A673 (cell line): ENCODE measurements at places on chromosomes 1 and 21.

DNA sequence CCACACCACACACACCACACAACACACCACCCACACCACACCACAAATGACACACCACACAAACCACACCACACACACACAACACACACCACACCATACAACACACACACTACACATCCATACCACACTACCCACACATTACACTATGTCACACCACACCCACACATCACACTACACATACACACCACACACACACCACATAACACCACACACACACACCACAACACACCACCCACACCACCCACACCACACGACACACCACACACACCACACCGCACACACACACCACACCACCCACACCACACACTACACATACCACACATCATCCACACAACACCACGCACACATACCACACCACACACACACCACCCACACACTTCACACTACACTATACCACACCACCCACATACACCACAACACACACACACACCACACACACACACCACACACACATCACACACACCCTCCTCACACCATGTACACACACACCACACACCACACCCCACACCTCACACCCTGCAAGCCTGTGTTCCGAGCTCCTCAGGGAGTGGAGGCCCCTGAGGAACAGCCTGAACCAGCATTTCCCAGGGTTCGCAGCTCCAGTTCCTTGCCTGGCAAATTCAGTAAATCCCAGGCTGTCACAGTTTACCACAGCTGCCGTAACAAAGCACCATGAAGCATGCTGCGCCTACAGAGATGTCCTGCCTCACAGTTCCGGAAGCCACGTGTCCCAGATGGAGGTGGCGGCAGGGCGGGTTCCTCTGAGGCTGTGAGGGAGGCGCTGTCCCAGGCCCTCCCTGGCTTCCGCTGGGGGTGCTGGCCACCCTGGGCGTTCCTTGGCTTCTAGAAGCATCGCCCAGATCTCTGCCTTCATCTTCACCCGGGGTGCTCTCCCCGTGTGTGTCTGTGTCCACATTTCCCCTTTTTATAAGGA lies 69.8 kb upstream of the ATP5PO start:
- no peak for DNase-seq

DNA sequence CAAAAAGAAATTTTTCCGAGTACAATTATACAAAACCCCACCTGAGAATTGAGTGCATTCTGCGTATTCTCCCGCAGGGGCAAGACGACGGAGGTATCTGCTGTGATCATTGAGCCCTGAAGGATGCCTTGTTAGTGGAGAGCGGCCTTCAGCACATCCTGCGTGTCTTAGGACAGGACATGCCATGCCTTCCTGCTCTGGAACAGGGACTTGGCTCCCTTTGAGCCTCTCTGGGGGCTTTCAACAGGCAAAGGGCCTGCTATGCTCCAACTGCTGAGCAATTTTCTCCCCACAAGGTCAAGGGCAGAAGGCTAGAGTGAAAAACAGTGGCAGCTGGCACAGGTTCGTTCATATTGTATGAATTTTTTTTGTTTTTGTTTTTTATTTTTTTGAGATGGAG lies 52.4 kb downstream of the TOR1AIP2 start:
- no peak for DNase-seq

DNA sequence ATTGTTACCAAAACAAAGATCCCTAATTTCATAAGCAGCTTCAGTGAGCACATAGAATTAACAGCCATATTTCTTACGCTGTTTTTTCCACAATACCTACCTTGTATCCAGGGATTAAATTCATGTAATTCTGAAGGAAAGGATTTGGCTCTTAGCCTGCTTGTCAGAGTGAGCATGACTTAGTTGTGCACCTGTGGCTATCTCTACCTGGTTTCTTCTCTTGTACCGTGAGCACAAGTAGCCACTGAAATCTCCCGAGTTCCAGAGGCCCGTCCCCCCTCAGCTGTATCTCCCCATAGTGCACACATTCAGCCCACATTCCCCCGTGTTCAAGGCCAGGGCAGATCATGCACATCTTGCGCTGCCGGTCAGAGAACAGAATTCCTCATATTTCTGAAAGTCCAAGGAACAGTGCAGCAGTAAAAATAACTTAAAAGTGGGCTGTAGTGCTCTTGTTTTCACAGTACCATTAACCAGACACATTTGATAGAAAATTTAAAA lies 2.3 kb downstream of the TENT5C start:
- no peak for DNase-seq

DNA sequence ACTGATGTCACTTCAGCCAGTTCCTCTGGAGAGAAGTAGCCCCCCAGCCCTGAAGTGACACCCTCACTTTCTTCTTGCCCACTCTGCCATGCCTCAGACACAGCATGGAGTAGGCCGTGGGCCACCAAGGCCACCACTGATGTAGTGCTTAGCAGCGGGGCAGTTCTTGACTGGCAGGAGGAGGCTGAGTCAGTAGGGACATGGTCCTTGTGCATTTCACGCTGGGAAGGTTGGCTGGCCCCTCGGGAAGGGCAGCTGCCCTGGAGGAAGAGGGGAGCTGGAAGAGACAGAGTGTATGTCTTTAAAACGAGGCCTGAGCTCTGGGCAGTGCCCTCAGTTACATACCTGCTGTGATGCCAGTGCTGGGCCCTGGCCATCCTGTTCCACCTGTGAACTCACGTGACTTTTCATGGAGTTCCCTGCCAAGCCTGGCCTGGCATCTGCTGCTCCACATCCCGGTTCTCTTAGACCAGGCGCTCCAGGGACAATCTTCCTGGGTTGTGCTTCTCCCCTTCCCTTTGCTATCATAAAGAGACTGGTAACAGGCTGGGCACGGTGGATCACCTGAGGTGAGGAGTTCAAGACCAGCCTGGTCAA lies 158.6 kb upstream of the TMEM51 start:
- no peak for DNase-seq

- no peak for DNase-seq
Observed at GRCh38 chr1:36941316-36941978, 92.9 kb downstream of the GRIK3 start.

- DNase-seq: no peak
Observed at GRCh38 chr1:87555366-87555765, 226.7 kb downstream of the LMO4 start.

DNA sequence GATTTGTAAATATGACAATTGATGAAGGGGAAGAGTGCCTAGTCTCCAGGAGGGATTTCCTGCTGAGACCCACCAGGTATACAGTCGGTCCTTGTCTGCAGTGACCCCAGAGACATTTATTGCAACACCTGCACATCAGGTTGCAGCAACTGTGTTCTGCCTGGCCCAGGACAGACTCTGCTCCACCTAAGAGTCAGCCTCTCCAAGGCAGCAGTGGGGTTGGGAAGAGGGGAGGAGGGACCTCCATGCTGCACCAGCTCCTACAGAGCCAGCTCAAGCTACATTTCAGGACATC lies 120.4 kb upstream of the IRF2BP2 start:
- no peak for DNase-seq

GRCh38 chr1:7770997-7771822 lies at the start of gene VAMP3:
Gene VAMP3, plus strand, starts transcription at chr1:7771296. Its CDS starts 88 bp downstream, at chr1:7771384.
- peak; percentile 69 for DNase-seq

DNA sequence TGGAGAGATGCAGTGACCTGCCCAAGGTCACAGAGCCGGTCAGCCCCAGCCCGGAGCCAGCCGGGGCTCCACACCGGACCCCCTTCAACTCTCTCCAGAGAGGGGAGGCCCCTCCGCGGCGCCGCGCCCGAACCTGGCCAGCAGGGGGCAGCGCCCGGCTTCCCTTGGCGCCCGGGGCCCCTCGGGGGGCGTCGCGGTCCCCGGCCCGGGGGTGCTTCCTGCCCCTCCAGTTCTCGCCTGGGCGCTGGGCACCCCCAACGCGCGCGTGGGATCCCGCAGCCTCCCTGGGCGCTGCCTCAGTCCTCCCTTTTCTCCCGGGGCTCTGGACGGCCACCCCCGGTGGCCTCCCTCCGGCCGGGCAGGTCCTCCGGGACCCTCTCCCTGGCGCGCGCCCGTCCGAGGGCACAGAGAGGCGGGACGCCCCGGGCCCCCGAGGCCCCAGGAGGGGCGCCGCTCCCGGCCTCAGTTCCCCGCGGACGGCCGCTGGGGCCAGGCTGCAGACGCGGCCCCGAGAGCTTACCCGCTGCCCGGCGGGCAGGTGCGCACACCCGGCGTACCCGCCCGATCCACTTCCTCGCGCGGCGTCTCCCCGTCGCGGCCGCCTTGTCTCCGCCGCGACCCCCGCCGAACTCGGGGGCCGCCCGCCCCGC lies 406 bp downstream of the HTR1D start:
- DNase-seq: peak; percentile 38
